AG04449 (cell line): ENCODE measurements at places on chromosomes 2 and 18.

- DNase-seq, result no peak
Measured at GRCh38 chr18:61541673-61542072, 208.4 kb downstream of the CDH20 start.

DNA sequence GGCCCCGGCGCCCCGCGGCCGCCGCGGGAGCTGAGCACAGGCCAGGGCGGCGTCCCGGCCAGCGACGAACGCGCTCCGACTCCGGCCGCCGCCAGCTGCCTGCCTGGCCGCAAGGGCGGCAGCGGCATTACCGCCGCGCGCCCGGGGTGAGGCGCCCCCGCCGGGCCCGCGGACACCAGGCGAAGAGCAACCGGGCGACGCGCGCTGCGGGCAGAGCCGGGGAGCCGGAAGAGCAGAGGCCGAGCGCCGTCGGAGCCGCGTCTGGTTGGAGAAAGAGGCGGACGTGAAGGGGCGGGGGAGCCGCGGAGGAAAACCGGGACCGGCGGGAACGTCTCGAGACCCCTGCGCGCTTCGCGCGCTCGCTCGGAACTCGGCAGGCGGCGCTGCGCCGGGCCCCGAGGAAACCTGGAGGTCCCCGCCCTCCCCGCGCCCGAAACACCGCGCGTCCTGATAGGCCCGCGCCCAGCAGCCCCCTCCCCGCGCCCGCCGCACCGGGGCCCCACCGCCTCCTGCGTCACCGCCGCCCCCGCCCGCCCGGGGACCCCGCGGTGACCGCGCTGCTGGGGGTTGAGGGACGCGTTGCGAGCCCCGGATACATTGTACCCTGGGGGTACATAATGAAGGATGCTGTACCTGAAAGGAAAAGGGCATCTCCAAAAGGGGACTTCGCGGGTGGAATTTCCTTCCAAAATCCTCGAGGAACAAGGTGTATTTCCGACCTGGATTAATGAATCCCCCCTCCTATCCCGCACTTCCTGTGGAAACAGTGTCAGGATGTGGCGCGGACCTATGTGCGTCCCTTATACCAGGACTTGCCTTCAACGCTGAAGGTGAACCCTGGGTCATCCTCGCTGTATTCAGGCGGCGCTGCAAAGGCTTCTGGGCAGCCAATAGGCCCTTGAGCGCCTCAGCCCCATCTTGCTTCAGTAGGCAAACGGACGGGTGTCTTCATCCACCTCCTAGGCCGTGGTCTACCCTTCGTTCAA lies 1.0 kb upstream of the B4GALT6 start:
- DNase-seq, result no peak

- no peak for DNase-seq
Measured at GRCh38 chr18:51621113-51621863, 423.8 kb upstream of the MEX3C start.

GRCh38 chr2:217687771-217688170 lies 315.0 kb downstream of the TNS1 start:
- DNase-seq, result no peak

DNA sequence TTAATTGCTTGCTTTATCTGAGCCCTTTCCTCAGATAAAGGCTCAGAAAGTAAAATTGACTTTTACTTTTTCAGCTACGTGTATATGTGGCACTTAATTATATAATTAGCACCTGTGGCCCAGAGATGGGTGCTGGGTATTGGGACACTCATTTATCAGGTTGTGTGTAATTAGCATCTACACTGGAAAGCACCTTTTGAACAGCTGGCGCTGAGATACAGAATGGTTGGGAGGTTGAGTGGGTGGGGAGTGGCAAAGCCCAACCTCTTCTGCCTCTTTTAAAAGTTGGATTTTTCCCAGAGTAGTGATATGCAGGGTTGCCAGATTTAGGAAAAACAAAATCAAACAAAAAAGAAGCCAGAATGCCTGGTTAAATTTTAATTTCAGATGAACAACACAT lies 23.9 kb downstream of the SPTBN1 start:
- DNase-seq, result no peak

DNA sequence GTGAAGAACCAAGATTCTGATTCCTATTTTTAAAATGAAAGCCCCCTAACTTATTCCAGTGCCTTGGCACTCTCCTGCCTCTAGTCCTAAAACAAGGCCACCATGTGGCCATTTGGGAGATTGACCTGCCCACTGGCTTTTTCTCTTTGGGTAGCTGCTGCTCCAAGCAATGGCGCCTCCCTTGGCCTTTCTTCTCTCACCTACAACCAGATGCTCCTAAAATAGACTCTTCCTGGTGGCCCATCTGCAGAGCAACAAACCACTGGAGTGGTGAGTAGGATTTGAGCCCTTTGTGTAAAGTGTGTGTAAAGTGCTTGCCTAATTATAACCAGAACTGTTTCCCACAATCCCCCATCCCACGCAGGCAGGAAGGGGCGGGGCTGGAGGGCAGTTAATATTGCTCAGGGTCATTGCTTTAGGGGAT lies 114.2 kb downstream of the FHOD3 start:
- DNase-seq, result no peak

GRCh38 chr2:46970334-46971288 lies 55.0 kb upstream of the MCFD2 start:
- DNase-seq, result no peak

- DNase-seq, result no peak
Measured at GRCh38 chr18:61196750-61197149, 136.5 kb upstream of the CDH20 start.
